CD4-positive, CD25-positive, alpha-beta regulatory T cell (primary cell): ENCODE measurements at places on chromosomes 3 and 15.

DNA sequence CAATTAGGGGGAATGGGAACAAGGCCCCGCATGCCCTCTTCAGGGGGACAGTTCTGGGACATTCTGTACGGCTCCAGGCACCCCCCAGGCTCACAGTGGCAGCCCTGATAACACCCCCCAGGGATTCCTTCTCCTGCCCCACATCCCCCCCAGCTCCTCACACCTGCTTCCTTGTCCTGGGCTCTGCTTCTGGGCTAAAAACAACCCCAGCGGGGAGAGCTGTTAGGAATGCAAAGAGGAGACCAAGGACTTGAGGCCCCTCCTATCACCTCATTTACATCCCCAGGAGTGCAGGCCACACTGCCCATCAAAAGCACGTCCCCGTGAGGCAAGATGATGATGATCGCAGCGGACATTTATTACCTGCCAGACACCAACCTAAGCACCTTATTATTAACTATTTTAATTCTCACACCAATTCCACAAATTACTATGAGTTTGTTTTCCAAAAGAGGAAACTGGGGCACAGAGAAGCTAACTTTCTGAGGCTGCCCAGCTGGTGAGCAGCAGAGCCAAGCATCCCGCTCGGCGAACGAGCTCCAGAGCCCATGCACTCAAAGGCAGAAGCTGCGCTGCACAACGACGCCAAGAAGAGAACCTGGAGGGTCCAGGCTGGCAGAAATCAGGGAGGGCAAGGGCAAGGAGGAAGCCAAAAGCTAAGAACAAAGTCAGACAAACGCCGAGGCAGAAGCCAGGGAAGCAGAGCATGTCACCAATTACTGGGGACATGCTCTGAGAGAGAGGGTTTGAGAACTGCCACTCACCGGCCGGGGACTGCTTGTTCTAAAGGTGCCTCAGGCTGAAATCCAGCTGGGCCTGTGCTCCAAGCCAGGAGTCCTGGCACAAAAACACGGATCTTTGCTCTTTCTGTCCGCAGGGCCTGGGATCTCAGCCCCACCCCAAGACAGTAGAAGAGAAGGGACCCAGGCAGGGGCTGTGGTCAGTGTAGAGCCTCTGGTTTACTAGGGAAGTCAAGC, 76.2 kb upstream of the NSMCE3 start:
- H3K27me3 ChIP-seq, result no peaks in the 10 kb centered on the region
- no peaks in the 10 kb centered on the region for H3K36me3 ChIP-seq
- H3K4me1 ChIP-seq, result no peaks in the 10 kb centered on the region

DNA sequence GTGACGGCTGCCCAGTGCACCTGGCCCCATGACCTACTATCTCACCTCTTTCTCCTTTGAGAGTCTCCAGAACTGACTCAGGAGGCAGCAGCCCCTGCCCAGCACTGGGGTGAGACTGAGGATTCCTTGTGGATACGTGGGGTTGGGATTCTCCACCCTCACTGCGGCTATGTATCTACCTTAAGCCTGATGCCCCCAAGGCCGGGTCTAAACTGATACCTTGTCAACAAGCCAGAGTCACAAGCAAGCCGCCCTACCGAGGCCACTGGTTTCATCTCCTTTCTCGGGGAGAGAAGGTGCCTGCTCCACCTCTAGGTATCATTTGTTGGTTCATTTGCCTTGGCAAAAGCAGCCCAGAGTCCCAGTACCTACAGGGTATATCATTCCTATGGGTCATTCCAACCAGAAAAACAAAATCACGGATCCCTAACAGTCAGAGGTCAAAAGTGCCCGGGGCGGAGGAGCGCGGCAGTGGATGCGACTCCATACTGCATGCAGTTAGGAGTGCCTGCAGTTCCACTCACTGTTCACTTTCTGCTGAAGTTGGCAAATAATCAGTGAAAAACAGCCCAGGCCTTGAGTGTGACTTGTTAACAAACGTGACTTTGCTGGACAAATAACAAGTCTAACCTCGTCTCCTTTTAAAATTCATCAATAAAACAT, 47.5 kb downstream of the ABTB1 start:
- H3K4me3 ChIP-seq, result no peak overlapping the region
- DNase-seq, result no peak
- no peak overlapping the region for H3K27ac ChIP-seq
- H3K36me3 ChIP-seq, result no peaks in the 10 kb centered on the region
- no peaks in the 10 kb centered on the region for H3K27me3 ChIP-seq
- no peaks in the 10 kb centered on the region for H3K4me1 ChIP-seq

DNA sequence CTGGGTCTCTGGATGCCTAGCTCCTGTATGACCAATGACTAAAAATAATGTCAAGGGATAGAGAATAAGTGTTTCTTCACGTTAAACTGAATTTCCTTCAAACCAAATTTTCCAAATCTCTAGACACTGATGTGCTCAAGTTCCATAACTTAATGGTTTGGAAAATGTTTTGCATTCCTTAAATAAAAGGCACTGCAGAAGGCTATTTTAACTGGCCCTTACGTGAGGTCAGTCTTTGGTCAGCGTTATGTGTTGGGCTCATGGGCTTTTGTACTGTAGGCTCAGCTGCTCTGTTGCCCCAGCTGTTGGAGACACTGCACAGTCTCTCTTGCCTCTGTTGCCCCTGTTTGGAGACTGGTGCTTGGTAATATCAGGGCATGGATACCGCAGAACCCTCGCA, 188.5 kb downstream of the TPRG1 start:
- H3K27ac ChIP-seq, result no peak overlapping the region
- no peaks in the 10 kb centered on the region for H3K27me3 ChIP-seq

- DNase-seq, result peak; percentile 38
- H3K27ac ChIP-seq, result no peak overlapping the region
- H3K27me3 ChIP-seq, result no peaks in the 10 kb centered on the region
- no peaks in the 10 kb centered on the region for H3K36me3 ChIP-seq
- H3K4me3 ChIP-seq, result no peak overlapping the region
Measured at GRCh38 chr3:101972430-101973162, 123.3 kb downstream of the NFKBIZ start.

DNA sequence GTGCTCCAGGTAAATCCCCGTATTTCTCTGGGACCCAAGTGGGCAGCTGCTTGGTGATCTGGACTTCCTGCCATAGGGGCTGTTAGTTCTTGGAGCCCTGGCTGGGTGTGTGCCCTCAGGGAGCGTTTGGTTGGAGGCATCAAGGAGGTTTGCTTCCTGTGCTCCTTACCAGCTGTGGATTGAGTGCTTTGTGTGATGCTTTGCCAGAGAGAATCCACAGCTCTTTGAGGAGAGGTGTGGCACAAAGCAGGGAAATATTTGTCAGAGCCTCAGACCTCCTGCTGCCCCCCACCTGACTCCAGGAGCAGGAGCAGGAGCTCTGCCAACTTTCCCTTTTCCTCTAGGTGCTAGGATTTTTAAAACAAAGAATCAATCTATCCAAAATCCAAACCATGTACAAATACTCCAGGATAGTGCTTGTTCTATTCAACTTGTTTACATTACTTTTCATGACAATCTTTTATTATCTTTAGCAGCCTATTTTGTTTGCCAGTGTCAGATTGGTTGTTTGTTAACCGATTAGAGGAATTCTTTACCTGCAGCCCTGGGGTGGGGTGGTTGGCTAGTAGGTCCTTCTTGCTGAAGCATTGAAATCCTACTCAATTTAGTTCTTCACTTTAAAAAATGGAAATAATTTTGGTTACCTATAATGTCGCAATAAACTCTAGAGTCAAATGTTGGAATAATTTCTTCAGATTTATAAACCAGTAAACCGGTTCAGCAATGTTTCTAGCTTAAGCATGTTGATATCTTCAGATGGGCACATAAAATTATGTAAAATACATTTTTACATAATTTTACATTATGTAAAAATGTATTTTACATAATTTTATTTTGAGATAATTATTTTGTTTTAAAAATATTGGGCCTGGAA, 2.5 kb downstream of the CTDSPL start:
- peaks cover 13% of the 10 kb centered on the region for H3K4me1 ChIP-seq
- H3K27ac ChIP-seq, result no peak overlapping the region
- H3K36me3 ChIP-seq, result no peaks in the 10 kb centered on the region
- no peak overlapping the region for H3K4me3 ChIP-seq

DNA sequence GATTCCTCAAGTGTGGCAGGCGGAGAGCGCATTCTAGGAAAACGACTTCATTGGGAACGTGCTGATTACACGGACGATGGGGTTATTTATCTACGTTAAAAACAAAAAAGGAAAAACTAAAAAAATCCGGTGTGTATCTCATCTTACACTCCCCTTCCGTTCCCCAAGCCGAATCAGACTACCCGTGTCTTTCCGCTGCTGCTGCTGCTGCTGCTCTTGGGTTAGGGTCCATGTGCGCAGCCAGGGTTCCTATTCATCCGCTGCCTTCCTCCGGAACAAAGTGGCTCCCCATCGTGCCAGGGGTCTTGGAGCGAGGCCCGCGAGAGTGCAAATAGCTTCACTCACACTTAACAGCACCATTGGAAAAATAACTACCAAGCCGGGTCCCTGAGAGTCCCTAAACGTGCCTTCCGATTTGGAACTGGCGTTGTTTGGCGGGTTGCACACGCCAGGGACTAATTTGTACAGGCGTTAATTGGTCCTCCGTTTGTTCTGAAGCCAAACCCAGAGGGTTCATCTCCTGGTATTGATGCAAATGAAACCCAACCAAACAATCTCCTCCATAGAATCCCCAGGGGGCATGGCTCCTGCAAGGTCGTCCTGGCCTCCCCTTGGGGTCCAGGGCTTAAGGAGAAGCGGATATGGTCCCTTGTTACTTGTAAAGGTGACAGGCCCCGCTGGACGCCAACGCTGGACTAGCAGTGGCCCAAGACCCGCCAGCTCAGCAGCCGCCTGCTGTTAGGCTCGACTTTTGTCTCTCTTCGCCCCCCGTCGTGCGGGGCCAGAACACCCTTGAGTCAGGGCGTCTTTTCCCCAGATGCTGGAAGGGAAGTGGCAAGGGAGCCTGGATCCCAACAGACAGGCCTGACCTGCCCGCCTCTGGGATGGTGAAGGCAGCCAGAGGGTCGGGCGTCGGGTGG, 11.0 kb upstream of the ONECUT1 start:
- peaks cover 58% of the 10 kb centered on the region for H3K27me3 ChIP-seq
- H3K36me3 ChIP-seq, result no peaks in the 10 kb centered on the region
- H3K4me3 ChIP-seq, result no peak overlapping the region
- H3K27ac ChIP-seq, result no peak overlapping the region

DNA sequence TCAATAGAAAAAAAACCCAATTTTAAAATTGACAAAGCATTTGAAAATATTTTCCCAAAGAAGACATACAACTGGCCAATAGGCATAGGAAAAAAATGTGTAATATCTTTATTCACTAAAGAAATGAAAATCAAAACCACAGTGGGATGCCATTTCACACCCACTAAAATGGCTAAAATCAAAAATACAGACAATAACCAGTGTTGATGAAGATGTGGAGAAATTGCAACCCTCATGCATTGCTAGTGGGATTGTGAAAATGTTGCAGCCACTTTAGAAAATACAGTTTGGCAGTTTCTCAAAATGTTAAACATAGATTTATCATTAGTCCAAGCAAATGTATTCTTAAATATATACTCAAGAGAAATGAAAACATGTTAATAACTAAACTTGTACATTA, 315.1 kb upstream of the GPR149 start:
- H3K36me3 ChIP-seq, result no peaks in the 10 kb centered on the region
- H3K4me1 ChIP-seq, result no peaks in the 10 kb centered on the region
- H3K27me3 ChIP-seq, result no peaks in the 10 kb centered on the region
- no peak overlapping the region for H3K4me3 ChIP-seq

DNA sequence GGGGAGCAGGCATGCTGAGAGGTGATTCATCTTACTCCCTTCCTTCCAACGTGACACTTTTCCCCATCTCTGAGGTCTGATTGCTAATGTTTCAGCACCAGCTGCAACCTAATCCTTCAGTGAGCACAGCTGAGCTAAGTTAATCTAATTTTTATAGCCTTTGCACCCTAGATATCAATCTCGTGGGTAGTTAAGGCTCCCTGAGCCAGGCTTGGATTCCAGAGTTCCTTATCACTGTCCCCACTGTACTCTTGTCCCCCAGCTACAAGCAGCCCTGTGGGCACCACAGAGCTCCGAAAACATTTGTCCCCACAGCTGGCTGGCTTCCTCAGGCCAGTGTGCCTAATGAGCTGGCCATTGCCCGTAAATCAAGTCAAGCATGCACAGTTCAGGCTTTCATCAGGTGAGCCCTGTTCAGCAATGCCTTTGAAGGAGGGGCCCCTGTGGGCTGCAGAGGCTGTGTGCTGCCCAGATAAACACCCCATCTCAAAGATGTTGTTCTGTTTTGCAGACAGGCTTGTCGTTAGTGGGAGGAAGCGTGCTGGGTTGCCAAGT, 376.9 kb upstream of the RASGRP1 start:
- H3K4me1 ChIP-seq, result no peaks in the 10 kb centered on the region
- DNase-seq, result no peak
- H3K27ac ChIP-seq, result no peak overlapping the region
- no peaks in the 10 kb centered on the region for H3K36me3 ChIP-seq

- DNase-seq, result no peak
- no peak overlapping the region for H3K27ac ChIP-seq
- no peak overlapping the region for H3K4me3 ChIP-seq
- H3K36me3 ChIP-seq, result no peaks in the 10 kb centered on the region
- H3K27me3 ChIP-seq, result peaks cover 2% of the 10 kb centered on the region
- H3K4me1 ChIP-seq, result no peaks in the 10 kb centered on the region
Measured at GRCh38 chr3:128462931-128463330, 3.8 kb downstream of the DNAJB8 start.

DNA sequence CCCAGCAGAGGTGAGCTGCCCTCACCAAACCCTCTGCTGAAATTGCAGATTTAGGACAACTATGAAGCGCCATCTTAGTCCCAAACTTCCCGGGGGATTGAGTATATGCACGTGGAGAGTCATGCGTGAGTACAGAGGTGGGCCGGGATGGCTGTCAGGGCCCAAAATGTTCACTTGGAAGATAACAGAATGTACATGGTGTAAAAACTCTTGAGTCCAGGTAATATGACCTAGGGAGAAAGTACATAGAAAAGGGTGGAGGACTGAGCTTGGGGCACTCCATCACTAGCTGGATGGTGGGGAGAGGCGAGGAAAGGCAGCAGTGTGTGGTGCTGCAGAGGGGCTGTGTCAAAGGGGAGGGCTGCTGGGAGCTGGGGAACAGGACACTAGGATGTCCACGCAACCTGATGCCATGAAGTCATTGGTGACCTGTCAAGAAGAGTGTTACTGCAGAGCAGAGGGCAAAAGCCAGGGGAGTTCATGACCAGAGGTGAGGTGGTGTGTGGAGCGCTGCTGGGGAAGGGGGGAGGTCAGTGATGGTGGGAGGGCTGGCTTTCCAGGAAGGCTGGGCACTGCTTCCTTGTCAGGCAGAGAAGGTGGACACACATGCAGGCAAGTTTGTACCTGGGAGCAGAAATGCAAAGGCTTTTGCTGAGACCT, 236.2 kb upstream of the LYSMD4 start:
- H3K36me3 ChIP-seq, result no peaks in the 10 kb centered on the region
- no peak for DNase-seq
- no peak overlapping the region for H3K4me3 ChIP-seq
- no peaks in the 10 kb centered on the region for H3K27me3 ChIP-seq

- H3K4me1 ChIP-seq, result no peaks in the 10 kb centered on the region
- H3K4me3 ChIP-seq, result no peak overlapping the region
- H3K27me3 ChIP-seq, result no peaks in the 10 kb centered on the region
Measured at GRCh38 chr15:34055868-34056595, 17.0 kb upstream of the AVEN start.
